ENCODE measurements at places on chromosomes 16 and 17.

- no peak for DNase-seq
These were observed 652.5 kb downstream of the HS3ST4 start for GRCh38 chr16:26344240-26344776.

DNA sequence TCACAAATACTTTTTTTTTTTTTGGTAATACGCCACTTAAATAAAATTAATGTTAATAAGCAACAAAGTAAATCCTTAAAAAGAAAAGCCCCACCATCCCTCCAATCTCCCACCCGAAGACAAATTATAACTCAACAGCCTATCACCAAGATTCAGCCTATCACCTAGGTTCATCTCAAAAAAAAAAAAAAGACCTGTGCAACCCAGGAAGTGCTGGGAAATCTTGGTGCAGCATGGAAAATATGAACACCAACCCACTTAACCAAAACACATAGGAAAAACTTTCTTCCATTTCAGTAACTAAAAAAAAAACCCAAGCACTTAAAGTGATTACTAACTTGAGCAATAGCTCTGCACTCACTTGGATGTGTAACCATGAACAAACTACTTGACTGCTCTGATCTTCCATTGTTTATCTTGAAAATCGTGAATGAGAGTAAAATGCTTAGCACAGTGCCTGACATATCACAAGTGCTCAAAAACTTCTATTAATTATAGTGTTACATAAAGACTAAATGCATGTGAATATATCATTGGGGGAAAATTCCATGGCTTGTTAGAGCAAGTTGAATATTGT is 90.4 kb downstream of the STH start:
- no peak for DNase-seq

DNA sequence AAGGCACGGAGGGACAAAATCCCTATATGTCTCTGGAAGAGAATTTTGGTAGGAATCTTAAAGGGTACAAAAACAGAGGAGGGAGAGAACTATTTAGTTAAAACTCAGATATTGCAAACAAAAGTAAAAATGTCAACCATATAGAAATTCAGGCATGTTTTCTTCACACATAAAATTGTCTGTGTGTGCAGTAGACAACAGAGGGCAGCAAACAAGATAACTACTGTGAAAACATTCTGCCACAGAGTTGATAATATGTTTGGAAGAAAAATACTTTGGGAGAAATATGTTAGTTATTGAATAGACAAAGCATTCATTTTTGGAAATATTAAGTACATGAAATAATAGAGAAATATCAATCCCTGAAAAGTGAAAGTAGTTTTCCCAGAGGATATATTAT is 56.2 kb downstream of the SNX11 start:
- DNase-seq = no peak

- no peak for DNase-seq
These were observed 84.2 kb downstream of the MAP2K4 start for GRCh38 chr17:12104831-12105230.

DNA sequence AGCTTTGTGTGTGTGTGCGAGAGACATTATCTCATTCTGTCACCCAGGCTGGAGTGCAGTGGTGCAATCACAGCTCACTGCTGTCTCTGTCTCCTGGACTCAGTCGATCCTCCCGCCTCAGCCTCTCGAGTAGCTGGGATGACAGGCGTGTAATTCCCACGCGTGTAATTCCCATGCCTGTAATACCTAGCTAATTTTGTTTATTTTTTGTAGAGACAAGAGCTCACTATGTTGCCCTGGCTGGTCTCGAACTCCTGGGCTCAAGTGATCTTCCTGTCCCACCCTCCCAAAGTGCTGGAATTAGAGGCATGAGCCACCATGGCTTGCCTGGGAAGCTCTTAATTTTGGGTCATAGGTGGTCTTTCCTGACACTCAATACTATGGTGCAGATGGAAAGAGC is 205.3 kb upstream of the TNRC6C start:
- no peak for DNase-seq

DNA sequence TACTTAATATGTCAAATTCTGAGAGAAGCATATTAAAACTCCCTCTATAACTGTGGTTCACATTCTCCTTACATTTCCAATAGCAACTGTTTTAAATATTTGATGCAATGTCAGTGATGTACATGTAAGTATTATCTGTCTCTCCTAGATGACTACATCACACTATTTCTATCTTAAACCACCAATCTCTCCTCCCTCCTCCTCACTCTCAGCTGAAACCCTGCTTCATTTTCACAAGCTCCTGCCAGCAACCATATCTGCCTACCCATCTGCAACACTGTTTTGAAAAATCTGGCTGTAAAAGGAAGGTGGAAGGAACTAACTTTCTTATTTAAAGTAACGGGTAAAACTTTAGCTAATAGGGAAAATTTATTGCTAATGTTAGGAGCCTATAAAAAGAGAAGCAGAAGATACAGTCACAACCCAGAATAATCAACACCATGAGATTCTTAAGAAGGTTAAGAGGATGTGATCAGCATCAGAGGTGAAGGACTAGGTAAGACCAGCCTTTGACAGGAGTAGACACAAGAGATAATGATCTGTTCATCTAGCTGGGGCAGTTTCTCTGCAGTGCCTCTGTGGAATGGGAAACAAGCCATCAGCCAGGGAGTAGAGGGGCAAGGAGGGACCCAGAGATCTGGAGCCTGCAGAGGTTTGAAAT is 31.0 kb downstream of the MYH10 start:
- no peak for DNase-seq

- DNase-seq = peak; percentile 25
These were observed 740 bp upstream of the CMIP start for GRCh38 chr16:81443688-81444447.

DNA sequence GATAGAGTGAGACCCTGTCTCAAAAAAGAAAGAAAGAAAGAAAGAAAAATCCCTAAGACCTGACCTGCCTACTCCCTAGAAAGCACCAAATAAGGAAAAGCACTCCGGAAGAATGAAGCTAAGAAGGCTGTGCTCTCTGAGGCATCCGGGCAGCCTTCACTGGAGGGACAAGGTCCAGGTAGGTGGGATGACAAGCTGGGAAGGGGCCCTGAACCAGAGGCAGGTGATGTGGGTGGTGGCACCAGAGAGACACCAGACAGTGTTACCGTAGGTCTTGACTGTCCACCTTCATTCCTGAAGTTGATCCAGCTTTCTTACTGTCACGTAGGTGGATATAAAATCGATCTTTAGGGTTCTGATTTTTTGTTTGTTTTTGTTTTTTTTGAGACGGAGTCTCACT is 26.3 kb downstream of the SMTNL2 start:
- no peak for DNase-seq

DNA sequence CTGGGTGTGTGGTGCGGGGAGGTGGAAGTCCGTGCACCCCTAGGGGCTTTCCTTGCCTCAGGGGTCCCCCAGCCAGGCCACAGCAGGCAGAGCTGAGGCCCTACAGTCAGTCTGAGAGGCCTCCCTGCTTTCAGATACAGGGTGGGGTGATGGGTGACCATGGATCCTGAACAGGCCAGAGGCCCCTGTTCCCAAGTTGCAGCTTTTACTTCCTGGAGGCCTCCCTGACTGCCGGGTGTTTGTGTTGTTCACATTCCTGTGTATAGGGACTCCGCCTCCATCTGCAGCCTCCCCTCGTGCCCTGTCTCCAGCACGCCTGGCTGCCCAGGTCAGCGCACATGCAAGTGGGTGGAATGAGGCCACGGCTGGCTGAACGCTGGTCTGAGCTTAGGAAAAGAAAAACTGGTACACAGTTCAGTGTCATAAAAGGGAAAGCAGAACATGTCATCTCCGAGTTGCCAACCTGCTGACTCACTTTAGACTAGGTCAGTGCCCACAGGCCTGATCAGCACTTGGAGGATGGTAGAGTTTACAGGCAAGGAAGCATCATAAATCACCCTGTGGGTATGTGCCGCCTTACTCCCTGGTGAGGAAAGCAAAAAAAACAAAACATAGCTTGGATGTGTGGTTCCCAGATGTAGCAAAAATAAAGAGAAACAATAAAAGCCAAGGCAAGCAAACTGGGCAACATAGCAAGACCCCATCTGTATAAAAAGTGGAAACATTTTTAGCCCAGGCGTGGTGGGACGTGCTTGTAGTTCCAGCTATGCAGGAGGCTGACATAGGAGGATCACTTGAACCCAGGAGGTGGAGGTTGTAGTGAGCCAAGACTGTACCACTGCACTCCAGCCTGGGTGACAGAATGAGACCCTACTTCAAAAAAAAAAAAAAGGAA is 6.2 kb upstream of the SLC7A6 start:
- no peak for DNase-seq

DNA sequence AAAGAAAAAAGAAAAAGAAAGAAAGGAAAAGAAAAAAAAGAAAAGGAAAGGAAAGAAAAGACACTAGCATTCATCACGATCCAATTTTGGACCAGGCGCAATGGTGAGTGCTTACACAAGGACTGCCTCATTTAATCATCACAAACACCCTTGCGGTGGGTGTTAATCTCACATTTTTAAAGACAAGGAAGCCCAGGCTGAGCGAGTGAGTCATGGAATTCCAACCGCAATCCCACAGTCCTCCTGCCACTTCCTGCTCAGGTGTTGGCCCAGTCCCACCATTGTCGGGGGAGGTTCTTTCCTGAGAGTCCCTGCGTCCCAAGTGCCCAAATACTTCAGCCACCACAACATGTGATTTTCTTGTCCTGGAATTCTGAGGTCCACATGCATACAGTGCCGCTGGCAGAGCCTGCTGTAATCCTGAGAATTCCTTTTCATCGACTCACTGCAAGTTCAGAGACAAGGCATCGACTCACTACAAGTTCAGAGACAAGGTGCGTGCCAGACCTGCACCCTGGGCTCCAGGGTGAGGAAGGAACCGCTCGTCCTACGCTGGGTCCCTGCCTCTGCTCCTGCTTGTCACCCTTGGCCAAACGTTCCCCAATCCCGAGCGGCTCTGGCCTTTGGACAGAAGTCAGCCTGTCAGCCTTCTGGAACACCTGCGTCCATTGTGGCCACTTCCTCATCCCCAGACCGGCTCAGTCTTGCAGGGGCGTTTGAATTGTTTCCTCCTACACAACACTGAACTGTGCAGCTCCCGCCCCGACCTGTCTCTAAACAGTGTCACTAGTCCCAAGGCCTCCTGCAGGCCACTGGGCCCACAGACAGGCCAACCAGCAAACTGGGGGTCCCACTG is 5.8 kb downstream of the ZG16B start:
- DNase-seq = no peak

- no peak for DNase-seq
These were observed 42.6 kb downstream of the B9D1 start for GRCh38 chr17:19319771-19320505.

- peak; percentile 90 for DNase-seq
These were observed 6.8 kb upstream of the NOTUM start for GRCh38 chr17:81967533-81968395.

- no peak for DNase-seq
These were observed 4.3 kb downstream of the CNTNAP1 start for GRCh38 chr17:42686520-42687128.

- DNase-seq = no peak
These were observed 2.3 kb downstream of the CCL1 start for GRCh38 chr17:34360601-34361270.

GRCh38 chr17:30393911-30394867 is 15.5 kb downstream of the CPD start:
- DNase-seq = no peak

- peak; percentile 12 for DNase-seq
These were observed 228.5 kb upstream of the PMFBP1 start for GRCh38 chr16:72400257-72401083.

- no peak for DNase-seq
These were observed 149.5 kb upstream of the MON1B start for GRCh38 chr16:77041468-77041867.

DNA sequence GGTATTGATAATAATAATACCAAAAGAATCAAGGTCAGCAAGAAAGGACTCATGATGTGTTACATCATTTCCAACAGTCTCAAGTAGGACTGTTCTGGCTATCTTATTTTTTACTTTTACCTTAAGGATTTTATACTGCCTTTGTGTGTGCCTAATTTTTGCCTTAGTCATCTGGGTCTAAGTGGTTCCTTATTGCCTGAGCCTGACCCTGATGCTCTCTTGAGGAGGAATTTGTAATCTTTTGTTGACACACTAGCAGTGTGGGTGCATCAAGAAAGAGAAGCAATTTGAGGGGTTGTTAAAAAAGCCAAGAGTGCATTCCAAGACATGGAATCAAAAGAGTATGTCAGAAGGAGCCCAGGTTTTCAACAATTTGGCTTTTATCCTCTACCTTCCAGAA is 59.3 kb downstream of the TMEM100 start:
- no peak for DNase-seq

DNA sequence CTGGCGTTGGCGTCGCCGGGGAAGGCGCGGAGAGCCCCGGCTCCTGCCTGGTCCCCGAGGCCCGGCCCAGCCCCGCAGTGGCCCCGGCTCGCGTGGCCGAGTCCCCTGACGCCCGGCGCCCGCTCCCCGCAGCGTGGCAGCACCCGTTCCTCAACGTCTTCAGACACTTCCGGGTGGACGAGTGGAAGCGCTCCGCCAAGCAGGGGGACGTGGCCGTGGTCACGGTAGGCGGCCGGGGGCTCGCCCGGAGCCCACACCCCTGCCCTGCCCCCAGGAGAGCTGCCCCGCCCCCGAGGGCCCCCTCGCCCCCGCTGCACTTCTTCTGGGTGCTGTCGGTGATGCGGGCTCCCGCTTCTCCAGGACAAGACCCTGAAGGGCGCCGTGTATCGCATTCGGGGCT is 466 bp downstream of the WDR90 start:
- DNase-seq = no peak

DNA sequence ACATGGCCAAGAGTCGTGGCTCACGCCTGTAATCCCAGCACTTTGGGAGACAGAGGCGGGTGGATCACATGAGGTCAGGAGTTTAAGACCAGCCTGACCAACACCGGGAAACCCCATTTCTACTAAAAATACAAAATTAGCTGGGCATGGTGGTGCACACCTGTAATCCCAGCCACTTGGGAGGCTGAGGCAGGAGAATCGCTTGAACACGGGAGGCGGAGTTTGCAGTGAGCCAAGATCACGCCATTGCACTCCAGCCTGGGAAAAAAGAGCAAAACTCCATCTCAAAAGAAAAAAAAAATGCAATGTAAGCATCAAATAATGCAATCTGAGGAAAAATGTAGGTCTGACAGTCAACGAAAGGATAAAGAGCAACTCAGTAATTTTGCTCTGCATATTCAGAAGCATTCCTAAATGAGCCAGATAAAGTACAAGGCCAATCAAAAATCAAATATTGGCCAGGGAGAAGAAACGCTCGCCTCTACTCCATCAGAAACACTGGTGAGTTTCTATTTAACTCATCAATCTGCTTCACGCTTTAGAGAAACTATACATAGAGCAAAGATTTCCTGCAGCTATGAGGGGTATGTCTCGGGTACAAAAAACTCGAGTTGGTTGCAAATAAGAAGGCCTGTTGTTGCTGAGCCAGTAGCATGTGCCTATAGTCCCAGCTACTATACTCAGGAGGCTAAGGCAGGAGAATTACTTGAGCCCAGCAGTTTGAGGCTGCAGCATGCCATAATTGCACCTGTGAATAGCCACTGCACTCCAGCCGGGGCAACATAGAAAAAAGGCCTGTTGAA is 3.7 kb downstream of the TXNDC11 start:
- no peak for DNase-seq

- no peak for DNase-seq
These were observed 90.3 kb downstream of the USP32 start for GRCh38 chr17:60301649-60302048.

GRCh38 chr16:49833085-49833484 is 22.8 kb downstream of the ZNF423 start:
- DNase-seq = no peak

Data from activated T-cell treated with anti-CD3 and anti-CD28 coated beads, Interleukin-2, amount 50 U/mL, for 72 hours (primary cell).